ENCODE measurements at places on chromosomes 5 and 9.
A peak's percentile ranks its signal among the peaks of the same experiment; 100 is the strongest.

DNA sequence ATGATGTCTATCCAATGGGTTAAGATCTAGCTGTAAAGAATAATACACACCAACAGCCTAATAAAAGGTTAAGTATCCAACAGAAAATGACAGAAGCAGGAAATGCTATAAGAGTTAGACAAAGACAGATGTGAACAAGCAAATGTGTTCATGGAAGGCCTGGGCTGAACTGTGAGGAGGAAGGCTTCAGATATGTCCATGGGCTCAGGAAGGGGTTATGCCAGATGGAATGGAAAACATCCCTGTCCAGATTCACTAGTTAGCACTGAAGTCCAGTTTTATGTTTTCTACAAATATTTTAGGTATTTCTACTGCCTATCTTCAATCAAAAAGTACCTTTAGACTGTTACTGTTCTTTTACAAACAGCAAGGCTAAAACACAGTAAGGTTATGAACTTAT, 27.1 kb downstream of the ERAP1 start:
- no peak for DNase-seq

- DNase-seq: no peak
These were observed 334.5 kb downstream of the TLR4 start for GRCh38 chr9:118038713-118039112.

GRCh38 chr9:83271665-83272071, 208.7 kb upstream of the RASEF start:
- no peak for DNase-seq

DNA sequence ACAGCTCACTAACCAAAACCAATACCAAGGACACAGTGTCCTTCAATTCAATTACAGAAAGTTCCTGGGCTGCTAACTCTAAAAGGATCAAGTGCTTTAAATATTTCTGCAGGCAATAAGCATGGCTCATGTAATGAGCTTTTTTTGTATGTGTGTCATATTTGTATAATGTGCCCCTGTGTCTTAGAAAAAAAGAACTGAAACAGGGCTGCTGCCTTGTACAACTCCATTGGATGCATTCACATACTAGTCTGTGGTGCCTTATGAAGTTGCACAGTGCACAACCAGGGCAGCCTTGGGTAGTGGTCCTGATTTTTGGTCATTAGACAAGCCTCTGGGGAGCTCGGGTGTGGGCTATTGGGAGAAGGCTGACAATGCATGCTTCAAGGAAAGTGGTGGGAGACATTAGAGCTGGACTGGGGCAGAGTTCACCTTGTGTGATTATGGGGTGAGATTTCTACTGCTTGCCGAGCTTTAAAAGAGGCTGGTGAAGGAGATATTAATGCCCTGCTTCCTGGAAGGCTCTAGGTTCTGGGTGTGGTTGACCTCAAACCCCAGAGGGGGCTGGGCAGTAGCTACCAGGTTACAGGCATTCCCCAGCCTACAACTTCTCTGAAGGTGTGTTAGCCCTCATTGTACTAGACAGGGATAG, 3.6 kb upstream of the CPEB4 start:
- DNase-seq: peak; percentile 54

DNA sequence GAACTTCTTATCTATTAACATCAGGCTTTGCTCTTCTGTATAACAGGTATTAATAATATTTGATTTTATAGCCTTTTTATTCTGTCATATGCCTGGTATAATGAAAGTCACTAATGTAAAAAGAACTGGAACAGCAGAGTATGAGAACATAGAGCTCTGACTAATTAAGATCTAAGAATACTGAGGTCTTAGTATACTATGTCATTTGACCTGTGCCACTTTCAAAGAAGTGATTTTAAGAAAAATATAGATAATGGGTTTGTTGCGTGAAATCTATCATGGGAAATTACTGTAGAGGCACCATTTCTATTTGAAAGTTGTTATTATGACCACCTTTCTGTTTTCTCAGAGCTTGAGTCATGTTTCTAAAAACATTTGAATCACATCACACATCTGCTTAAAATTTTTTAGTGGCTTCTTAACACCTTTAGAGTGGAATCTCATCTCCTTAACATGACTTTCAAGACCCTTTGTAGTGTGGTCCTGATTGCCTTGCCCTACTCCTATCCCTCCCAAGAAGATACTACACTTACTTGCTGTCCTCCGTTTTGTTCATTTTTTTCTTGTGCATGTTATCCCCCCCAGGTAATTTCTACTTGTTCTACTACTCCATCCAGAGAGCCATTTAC, 14.3 kb downstream of the WDR36 start:
- DNase-seq: no peak

DNA sequence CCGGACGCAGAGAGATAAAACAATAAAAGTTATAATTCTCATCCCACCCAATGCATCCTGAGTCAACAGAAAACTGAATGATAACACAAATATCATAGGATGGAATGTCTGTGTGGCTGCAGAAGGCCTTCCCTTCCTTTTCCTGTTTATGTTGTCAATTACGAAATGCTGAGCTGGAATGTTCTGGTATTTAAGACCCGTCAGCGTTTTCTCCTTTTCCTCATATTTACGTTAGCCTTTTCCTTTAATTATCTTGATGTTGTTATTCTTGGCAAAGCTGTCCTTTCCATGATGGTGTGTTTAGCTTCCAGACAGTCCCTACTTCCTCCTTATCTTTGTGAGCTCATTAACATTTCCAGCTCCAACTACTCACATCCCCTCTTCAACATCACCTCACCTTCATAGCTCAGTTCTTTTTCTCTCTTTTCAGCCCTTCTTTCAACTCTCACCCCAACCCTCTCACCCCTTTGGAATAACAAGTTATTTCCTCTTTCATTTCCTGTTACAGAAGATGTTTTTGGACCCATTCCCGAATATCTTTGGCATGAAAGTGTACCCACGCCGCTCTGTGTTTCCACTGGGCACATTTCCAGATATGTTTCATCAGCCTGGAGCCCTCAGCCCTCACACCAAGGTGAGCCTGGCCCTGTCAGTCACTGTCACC, 221.6 kb downstream of the NR2F1-AS1 start:
- DNase-seq: no peak

- DNase-seq: no peak
These were observed 227.3 kb downstream of the FANCC start for GRCh38 chr9:95090023-95090791.

DNA sequence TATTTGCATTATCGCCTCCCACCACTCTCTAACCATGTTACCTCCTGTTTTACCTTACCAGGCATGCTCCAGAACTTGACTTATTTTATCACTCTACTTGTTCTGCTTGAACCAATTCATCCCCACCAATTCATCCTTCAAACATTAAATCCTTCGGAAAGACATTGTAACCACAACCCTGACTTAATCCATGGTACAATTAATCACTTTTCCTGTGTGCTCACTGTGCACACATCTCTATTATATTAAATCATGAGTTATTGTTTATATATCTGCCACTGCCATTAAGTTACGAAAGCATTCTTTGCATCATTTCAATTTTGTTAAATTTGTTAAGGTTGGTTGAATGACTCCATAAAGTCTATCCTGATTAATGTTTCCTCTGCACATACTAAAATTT, 7.4 kb upstream of the C5orf46 start:
- no peak for DNase-seq

Measured in activated effector memory CD4-positive, alpha-beta T cell treated with Interleukin-2 at 50 U/mL for 16 hours (primary cell).